Peyer's patch (tissue), 4 donors: ENCODE measurements at places on chromosomes 13 and 19.

- no peak for DNase-seq
Observed at GRCh38 chr13:94351292-94351990, 128.0 kb downstream of the DCT start.

- peak; percentile 80 for DNase-seq
Observed at GRCh38 chr19:1251330-1252220, 3.2 kb downstream of the MIDN start.

- no peak for DNase-seq
Observed at GRCh38 chr13:79549355-79550106, 68.6 kb downstream of the NDFIP2 start.

DNA sequence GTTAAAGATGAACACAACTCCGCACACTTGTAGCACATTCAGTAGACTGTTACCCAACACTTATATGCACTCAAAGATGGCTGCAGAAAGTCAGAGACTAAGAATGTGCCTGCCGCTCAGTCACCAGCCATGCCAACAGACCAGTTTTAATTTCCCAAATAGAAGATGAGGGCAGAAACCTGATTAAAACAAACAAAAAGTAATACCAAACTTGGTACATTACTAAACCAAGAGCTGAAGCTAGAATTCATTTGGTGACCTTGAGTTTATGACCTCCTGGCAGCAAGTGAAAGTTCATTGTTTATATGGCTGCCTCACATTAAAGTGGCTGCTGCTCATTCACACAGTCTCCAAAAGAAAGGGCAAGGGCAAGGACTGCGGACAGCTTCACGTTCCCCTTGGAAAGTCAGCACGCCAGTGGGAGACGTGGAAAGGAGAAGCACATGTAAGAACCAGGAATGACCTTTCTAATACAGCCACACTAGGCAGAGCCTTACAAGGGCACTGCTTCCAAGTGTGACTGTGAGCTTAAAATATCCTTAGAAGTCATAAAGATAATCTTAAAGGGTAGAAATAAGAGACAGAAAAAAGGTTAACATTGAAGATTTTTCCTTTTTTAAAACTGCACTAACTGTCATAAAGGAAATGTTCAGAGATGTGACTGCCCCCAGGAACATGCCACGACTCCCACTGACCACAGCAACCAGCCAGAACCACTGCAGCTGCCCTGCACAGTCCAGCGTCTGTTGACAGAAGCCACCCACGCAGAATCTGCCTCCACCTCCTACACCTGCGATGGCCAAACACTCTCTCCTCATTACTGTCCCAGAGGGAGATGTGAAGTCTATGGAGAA lies 73.5 kb downstream of the STK24 start:
- DNase-seq, result peak; percentile 15

DNA sequence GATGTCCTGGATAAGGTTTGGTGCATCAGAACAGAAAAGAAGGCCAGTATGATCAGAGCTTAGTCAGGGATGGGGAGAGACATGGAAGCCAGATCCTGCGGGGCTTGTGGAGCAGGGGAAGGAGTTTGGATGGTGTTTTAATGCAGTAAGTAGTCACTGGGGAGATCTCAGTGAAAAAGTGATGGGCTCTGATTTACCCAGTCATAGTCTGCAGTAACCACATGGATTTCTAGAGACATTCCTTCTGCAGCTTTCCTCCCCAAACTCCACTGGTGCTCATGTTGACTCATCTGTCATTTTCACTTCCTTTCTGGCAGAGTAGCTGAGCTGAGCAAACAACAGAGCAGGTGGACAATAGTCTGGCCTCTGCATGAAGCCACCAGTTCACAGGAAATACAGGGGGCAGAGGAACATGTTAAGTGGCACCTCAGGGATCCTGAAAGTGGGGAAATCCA lies 144.1 kb downstream of the DPF1 start:
- no peak for DNase-seq

DNA sequence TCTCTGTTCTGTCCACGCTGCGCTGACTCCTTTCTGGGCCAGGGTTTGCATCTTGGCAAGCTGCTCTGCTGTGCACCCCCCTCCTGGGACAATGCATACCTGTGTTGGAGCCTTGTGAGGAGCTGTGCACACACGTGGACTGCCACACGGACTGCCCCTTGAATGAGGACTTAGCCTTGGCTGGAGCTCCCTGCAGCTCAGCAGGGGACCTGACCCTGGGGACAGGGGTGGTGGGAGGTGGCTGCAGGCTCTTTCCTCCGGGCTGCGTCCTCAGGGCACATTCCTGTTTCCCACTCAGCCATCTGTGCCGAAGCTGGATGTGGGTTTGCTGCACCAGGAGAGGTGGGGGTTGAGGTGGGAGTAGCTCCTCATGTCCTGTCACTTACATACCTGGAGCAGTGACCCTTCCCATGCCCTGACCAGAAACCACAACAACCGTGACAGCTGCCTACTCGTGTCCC lies 8.2 kb downstream of the RAB11B start:
- no peak for DNase-seq

- peak; percentile 72 for DNase-seq
Observed at GRCh38 chr19:15180451-15181390, 20.1 kb downstream of the NOTCH3 start.

DNA sequence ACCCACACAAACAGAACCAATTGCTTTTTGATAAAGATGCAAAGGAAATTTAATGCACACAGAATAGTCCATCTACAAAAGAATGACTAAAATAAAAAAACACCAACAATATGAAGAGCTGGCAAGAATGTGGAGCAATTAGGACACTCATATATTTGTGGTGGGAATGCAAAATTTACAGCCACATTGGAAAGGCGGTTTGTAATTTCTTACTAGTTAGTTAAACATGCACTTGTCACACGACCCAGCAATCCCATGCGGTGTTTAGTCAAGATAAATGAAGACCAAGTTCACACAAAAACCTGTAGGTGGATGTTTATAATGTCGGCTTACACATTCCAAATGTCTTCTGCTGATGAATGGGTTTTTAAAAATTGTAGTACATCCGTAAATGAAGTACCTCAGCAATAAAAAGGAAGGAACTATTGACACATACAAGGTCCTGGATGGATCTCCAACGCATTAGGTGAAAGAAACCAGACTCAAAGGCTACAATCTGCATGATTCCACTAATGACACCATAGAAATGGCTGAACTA lies 5.2 kb downstream of the GRTP1 start:
- no peak for DNase-seq

GRCh38 chr19:38718747-38719543 lies 25.3 kb downstream of the CAPN12 start:
- no peak for DNase-seq

DNA sequence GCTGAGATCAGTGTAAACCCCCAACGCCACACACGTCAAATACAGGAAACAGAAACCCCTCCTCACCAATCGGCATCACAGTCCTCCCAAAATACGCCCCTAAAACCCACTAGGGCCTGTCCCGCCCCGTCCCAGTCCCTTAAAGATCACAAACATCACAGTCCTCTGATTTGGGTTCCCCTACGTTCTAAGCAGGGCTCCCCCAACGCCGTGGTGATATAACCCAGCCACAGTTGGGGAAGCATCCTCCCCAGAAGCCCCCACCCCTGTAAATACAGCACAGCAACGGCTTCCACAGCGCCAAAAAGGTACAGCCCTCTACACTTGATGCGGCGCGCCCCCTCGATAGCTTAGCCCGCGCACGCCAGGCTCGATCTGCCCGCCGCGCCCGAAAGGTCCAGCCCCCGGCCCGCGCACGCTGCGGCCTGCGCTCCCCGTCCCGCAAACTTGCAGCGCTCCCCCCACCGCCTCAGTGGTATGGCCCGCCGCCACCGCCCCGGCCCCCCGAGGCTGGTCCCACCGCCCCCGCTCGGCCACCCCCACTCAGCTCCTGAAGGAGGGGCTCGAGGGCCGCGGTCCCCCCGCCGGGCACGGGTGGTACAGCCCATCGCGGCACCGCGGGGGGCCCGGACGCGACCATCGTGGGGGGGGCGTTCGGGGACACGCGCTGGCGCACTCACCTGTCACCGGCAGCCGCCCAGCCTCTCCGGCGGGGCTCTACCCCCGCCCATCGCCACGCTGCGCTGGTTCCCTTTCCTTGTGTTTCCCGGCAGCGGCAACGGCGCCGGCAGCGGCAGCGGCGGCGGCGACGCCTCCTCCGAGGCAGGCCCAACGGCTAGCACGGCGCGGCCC lies at the start of gene AKT2:
TSS of gene AKT2 (minus strand) at position 845 of the 852 bp plus-strand sequence. CDS start 20,078 bp downstream, outside the sequence.
- DNase-seq, result peak; percentile 80

DNA sequence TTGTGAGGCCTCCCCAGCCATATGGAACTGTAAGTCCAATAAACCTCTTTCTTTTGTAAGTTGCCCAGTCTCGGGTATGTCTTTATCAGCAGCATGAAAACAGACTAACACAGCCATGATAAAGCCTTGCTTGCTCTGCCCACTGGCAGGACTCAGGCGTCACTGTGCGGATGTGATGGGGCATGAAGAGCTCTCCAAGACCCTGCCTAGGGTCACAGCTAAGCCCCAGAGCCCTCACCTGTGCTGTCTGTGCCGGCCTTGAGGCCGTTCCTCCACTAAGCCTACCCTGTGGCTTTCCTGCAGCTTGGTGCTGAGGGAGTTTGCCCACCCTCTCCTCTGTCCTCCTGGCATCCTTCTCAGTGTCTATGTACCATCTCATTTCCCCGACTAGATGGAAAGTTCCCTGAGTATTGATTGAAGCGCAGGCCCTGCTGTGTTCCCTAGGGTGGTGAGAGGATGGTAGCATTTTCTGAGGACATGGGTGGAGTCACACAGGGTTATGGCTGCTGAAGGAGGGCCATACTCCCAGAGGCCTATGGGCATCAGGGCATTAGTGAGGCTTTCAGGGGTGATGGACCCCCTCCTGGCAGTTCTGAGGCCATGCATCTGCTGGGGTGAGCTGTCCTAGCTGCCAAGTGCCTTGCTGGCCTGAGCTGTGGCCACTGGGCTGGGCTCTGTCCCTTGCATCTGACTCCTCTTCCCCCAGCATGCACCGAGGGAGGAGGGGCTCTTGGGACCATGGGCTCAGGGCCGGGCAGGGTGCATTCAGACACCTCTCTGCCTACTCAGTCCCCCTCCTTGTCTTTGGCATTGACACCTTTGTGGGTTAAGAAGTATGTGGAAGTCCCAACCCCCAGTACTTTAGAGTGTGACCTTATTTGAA lies 75.3 kb downstream of the TEX29 start:
- peak; percentile 15 for DNase-seq

GRCh38 chr13:24196593-24197197 lies 36.2 kb downstream of the SPATA13 start:
- no peak for DNase-seq

DNA sequence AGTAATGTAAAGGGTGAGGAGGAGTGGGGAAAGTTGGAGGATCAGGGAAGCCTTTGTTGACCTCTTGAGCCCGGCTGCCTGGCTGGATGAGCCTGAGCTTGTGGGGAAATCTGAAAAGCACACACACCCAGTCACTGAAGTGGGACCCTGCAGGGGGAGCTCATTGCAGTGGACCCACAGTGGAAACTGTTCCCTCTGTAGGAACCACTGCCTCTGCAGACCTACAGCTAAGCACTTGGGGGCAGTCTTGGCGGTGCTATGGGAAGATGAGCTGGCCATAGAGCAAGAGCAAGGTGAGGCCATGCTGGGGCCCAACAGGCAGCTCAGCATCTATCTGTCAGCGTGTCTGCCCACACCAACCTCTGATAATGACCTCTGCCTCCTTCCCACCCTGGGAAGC lies 294.8 kb downstream of the TSHZ3 start:
- no peak for DNase-seq

- DNase-seq, result peak; percentile 77
Observed at GRCh38 chr19:48933382-48933932, at the start of gene DHDH. Gene DHDH (plus strand): TSS chr19:48933699. CDS start chr19:48933722, 23 bp downstream.

- DNase-seq, result no peak
Observed at GRCh38 chr13:101416181-101417042, at the start of gene NALCN. Gene NALCN (minus strand): TSS chr13:101416508. CDS start chr13:101399126, 17,382 bp downstream.

GRCh38 chr13:99587893-99588606 lies 86.8 kb downstream of the TM9SF2 start:
- DNase-seq, result no peak

DNA sequence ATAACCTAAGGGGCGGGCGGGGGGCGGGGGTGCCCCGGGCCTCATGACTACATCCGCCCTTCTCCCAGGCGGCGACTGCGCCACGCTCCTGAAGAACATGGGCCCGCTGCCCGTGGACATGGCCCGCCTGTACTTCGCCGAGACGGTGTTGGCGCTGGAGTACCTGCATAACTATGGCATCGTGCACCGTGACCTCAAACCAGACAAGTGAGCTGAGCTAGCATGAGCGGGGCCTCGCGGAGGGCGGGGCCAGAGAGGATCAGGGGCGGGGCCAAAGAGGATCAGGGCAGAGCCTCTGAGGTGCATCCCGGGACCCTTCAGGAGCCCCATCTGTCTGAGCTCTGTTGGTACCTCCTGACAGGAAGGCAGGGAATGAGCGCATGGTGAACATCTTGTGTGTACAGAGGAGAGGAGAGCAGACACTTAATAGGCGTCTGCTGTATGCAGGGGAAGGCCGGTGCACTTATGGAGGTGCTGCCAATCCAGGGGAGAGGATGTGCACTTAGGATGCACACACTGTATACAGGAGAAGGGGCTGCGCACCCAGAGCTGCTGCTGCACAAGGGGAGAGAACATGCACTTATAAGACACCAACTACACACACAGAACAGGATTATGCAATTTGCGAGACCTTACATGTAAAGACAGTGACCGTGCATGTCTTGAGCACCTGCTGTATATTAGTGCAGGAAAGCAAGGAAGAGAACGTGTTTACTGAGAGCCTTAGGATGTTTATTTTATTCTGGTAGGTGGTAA lies 20.9 kb upstream of the PIK3R2 start:
- no peak for DNase-seq

DNA sequence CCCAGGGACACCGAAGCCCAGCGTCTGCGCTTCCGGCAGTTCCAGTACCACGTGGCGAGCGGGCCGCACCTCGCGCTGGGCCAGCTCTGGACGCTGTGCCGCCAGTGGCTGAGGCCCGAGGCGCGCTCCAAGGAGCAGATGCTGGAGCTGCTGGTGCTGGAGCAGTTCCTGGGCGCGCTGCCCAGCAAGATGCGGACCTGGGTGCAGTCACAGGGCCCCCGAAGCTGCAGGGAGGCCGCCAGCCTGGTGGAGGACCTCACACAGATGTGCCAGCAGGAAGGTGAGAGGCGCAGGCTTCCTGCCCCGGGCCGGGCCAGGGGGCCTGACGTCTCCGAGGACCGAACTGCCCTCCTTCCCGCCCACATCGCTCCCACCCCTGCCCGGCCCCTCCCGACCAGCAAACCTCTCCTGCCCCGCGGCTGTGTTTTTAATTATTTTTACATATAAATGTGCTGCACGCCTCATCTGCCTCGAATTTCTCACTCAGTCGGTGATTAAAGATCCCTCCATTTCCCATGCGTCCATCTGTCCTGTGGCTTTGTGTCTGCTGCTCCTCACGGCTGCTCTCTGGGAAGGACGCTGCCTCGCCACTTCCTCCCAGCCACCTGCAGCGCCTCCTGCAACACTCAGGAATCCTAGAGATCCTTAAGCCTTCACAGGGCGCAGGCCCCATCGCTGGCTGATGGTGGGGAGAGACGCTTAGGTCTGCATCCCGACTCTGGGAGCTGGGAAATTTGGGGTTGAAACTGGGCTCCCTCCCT lies 4.3 kb downstream of the ZSCAN1 start:
- DNase-seq, result no peak

- no peak for DNase-seq
Observed at GRCh38 chr19:3142292-3142670, 6.4 kb downstream of the GNA15 start.

- no peak for DNase-seq
Observed at GRCh38 chr19:8045872-8046568, 6.5 kb upstream of the CCL25 start.

GRCh38 chr13:76292726-76293125 lies 593.5 kb downstream of the KCTD12 start:
- no peak for DNase-seq
